A549 treated with AZD2906 at 1 μM for 4 hours (cell line): ENCODE measurements at places on chromosomes 5 and 9. TPM values are rescaled to one million over a fixed set of nuclear protein-coding genes. Genes with fewer than 3 reads are reported as not detected.

Gene PITX1
- total RNA-seq = 23.2 to 32.2 TPM (median 31.1 TPM) in 5 replicates

Gene OR1Q1
- 0.07 TPM in 1 of 5 replicates, not detected in the others for total RNA-seq

Gene GADD45G
- 0.11 to 0.76 TPM (median 0.39 TPM) in 5 replicates for total RNA-seq

Gene FCHO2
- 14.2 to 16.0 TPM (median 15.4 TPM) in 5 replicates for total RNA-seq
